ENCODE measurements at places on chromosomes 6 and 20. TPM values are rescaled to one million over a fixed set of nuclear protein-coding genes. Genes with fewer than 3 reads are reported as not detected.

- H3K27ac ChIP-seq = no peak overlapping the region
- H3K36me3 ChIP-seq = no peaks in the 10 kb centered on the region
- peaks cover 2% of the 10 kb centered on the region for H3K27me3 ChIP-seq
- DNase-seq = no peak
Measured at GRCh38 chr6:17007749-17008148, 94.1 kb upstream of the STMND1 start.

- H3K36me3 ChIP-seq = no peaks in the 10 kb centered on the region
- H3K27ac ChIP-seq = no peak overlapping the region
- H3K4me3 ChIP-seq = no peak overlapping the region
Measured at GRCh38 chr6:127630800-127631199, 53.8 kb downstream of the C6orf58 start.

- no peak overlapping the region for H3K27ac ChIP-seq
- peaks cover 21% of the 10 kb centered on the region for H3K36me3 ChIP-seq
- no peaks in the 10 kb centered on the region for H3K27me3 ChIP-seq
- H3K4me1 ChIP-seq = no peaks in the 10 kb centered on the region
- H3K4me3 ChIP-seq = no peak overlapping the region
Measured at GRCh38 chr20:32848846-32849245, 9.9 kb upstream of the EFCAB8 start.

GRCh38 chr6:46240866-46241565 is 70.2 kb upstream of the ENPP5 start:
- DNase-seq = no peak
- peaks cover 16% of the 10 kb centered on the region for H3K4me1 ChIP-seq

DNA sequence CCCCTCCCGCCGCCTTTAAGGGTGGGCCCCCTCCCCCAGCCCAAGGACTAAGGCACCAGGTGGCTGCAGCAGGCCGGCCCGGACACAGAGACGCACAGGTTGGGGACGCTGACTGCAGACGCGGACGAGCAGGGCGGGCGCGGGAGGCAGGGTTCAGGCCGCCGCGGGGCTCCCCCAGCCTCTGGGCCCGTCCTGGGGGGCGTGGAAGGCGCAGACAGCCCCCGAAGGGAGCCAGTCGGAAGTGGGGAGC is 9.3 kb downstream of the DUSP15 start:
- peaks cover 8% of the 10 kb centered on the region for H3K4me1 ChIP-seq
- peak overlapping the region; percentile 51 for H3K4me3 ChIP-seq

GPR6 gene
- not detected for total RNA-seq

DNA sequence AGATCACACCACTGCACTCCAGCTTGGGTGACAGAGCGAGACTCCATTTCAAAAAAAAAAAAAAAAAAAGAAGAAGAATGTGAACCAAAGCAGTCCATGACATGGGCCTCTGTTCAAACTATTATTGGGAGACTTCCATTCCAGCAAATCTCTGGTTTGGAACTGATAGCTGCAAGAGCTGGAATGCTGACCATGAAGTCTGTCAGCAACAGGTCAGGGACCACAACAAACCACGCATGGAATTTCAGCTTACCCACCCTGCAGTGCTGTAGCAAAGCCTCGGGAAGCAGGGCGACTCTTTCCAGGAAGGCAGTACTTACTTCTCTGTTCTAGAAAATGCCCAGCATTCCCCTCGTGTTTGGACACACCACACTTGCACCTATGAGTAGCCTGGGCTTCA is 34.1 kb upstream of the TBC1D7 start:
- no peak for DNase-seq
- H3K36me3 ChIP-seq = peaks cover 39% of the 10 kb centered on the region
- peaks cover 8% of the 10 kb centered on the region for H3K27me3 ChIP-seq
- no peak overlapping the region for H3K27ac ChIP-seq
- H3K4me1 ChIP-seq = peaks cover 37% of the 10 kb centered on the region
- H3K4me3 ChIP-seq = no peak overlapping the region

OR2H1 gene
- not detected for total RNA-seq

- H3K4me1 ChIP-seq = no peaks in the 10 kb centered on the region
- H3K36me3 ChIP-seq = no peaks in the 10 kb centered on the region
- peaks cover 2% of the 10 kb centered on the region for H3K27me3 ChIP-seq
- no peak overlapping the region for H3K27ac ChIP-seq
- no peak overlapping the region for H3K4me3 ChIP-seq
- no peak for DNase-seq
Measured at GRCh38 chr6:119630561-119631192, 281.1 kb upstream of the MAN1A1 start.

- no peak for DNase-seq
Measured at GRCh38 chr6:112027942-112028674, 25.8 kb upstream of the CCN6 start.

ADGB gene
- total RNA-seq = not detected

RNF5 gene
- 44.4 TPM for total RNA-seq

GRCh38 chr20:46293084-46293483 is 15.2 kb downstream of the CDH22 start:
- peaks cover 1% of the 10 kb centered on the region for H3K27me3 ChIP-seq
- no peaks in the 10 kb centered on the region for H3K36me3 ChIP-seq
- peak; percentile 50 for DNase-seq
- no peaks in the 10 kb centered on the region for H3K4me1 ChIP-seq
- no peak overlapping the region for H3K27ac ChIP-seq
- H3K4me3 ChIP-seq = no peak overlapping the region

DNA sequence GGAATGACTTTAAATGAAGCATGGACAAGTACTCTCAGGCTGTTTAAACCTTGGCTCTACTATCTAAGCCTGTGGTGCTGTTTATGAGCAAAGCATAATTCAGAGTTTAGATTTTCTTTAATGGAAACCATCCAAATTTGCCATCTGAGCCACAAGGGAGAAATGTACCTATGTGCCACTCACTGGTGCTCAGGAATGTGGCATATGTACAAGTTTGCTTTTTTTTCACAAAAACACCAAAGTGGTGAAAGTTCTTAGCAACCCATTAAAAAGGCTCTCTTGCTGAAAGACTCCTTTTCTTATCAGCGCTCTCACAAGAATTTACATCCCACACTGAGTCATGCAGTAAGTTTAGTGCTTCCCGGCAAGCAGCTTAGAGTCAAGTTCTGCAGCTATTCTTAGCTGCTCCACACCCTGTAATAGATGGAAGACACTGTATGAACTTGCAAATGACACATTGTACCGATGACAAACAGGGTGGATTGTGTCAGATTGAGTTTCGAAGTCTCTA is 57.3 kb upstream of the MLIP start:
- H3K36me3 ChIP-seq = no peaks in the 10 kb centered on the region
- no peak for DNase-seq
- H3K27me3 ChIP-seq = no peaks in the 10 kb centered on the region
- no peaks in the 10 kb centered on the region for H3K4me1 ChIP-seq

DNA sequence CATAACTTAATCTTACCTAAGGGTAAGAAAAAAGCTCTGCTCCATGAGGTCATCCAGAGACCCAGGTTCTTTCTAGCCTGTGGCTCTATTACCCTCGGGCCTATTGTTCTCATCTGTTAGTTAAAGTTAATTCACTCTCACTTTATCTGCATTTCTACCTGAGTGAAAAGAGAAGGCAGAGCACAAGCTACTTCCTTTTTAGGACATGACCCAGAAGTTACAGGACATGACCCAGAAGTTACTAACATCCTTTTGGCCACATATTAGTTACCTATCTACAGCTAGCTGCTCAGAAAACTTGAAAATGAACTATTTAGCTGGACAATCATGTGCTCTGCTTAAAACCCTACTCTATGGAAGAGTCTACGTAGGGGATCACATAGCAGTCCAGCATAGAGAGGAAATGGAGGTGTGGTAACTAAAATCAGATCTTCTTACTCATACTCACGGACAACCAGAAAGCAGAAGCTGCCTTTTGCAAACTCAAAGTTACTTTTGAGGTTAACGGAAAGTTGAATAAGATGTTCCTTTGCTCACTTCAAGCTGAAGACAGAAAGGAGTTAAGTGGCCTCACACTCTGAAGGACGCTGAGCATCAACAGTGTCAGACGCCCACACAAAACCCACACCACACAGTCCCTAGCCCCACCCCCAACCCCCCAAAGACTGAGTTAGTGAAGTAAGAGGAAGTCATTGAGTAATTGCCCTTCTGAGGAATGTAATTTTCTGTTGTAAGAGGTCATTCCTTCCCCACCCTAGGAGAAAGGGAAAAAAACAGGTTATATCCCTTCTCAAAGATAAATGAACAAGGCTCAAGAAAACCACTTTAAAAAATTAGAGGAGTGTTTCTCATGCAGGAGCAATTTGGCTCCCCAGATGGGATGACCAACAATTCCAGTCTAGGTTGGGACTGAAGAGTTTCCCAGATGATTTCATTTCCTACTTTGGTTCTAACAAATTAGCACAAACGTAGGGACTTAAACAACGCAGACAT is 45.9 kb upstream of the TAB2 start:
- H3K36me3 ChIP-seq = peaks cover 5% of the 10 kb centered on the region
- peaks cover 29% of the 10 kb centered on the region for H3K4me1 ChIP-seq

DNA sequence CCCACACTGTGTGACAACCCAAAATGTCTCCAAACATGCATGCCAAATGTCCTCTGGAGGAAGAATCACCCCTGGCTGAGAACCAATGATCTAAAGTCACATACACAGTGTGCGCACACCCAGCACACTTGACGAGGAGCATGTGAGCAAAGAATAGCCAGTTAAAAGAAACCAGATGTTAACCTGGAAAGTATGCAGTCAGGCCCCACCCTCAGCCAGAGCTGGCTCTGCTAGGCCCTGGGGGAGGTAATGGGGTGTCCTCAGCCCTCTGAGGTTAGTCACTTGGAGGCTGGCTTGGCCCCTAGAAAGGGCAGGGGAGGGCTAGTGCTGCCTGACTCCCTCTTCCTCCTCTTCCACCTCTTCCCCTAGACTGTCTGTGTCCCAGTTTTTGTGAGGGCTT is 15.2 kb upstream of the GUCA1A start:
- peaks cover 3% of the 10 kb centered on the region for H3K27me3 ChIP-seq
- H3K4me3 ChIP-seq = no peak overlapping the region
- no peak for DNase-seq
- no peaks in the 10 kb centered on the region for H3K36me3 ChIP-seq

DEFB114 gene
- not detected for total RNA-seq

ADAM33 gene
- 0.23 TPM for total RNA-seq

BPIFB1 gene
- not detected for total RNA-seq

DNA sequence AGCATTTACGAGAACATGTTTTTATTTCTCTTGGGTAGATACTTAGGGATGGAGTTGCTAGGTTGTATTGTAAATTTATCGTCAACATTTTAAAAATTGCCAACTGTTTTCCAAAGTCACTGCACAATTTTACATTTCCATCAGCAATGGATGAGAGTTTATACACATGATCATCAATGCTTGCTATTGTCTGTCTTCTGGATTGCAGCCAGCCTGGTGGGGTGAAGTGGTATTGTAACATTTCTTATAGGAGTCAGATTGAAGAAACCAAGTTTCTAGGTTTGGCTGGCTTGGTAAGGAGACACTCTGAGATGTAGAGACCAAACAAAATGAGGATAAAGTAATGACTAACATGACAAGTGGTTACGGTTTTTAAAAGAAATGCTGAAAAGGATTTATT is 57.1 kb upstream of the HDDC2 start:
- H3K4me3 ChIP-seq = no peak overlapping the region
- DNase-seq = no peak
- H3K36me3 ChIP-seq = no peaks in the 10 kb centered on the region
- peaks cover 42% of the 10 kb centered on the region for H3K4me1 ChIP-seq
- peaks cover 4% of the 10 kb centered on the region for H3K27me3 ChIP-seq
- H3K27ac ChIP-seq = no peak overlapping the region

CCDC170 gene
- total RNA-seq = 0.31 TPM

DNA sequence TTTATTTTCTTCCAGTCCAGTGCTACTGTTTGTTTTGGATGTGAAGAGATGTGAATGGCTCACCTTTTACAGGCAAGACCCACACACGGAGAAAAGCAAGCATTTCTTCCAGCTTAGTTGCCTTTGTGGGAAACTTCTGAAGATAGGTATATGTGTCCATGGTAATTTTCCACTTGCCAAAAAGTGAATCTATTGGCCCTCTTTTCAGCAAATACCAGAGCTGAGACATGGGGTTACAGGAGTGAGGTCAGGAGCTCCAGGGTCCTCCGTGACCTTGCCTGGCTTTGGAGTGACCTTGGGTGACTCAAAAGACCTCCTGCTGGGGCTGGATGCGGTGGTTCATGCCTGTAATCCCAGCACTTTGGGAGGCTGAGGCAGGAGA is 166.7 kb downstream of the SCML4 start:
- H3K27ac ChIP-seq = no peak overlapping the region
- DNase-seq = no peak
- peaks cover 1% of the 10 kb centered on the region for H3K27me3 ChIP-seq
- H3K4me3 ChIP-seq = no peak overlapping the region

SALL4 gene
- 65.4 TPM for total RNA-seq

KCNB1 gene
- total RNA-seq = 0.36 TPM

- peaks cover 29% of the 10 kb centered on the region for H3K4me1 ChIP-seq
- H3K27ac ChIP-seq = no peak overlapping the region
- no peak for DNase-seq
- H3K4me3 ChIP-seq = no peak overlapping the region
- no peaks in the 10 kb centered on the region for H3K27me3 ChIP-seq
Measured at GRCh38 chr6:136889271-136890193, 32.6 kb upstream of the SLC35D3 start.

GRCh38 chr20:57783196-57783595 is 73.4 kb upstream of the PMEPA1 start:
- no peak overlapping the region for H3K27ac ChIP-seq
- peaks cover 19% of the 10 kb centered on the region for H3K4me1 ChIP-seq
- no peak for DNase-seq
- H3K4me3 ChIP-seq = no peak overlapping the region
- H3K36me3 ChIP-seq = no peaks in the 10 kb centered on the region

Data from endothelial cell (in vitro differentiated cells).